Activated naive CD8-positive, alpha-beta T cell treated with anti-CD3 and anti-CD28 coated beads, Interleukin-2, amount 50 U/mL, for 16 hours (primary cell): ENCODE measurements at places on chromosomes 1 and 21.

GRCh38 chr1:56098946-56099345 is 480.4 kb downstream of the PLPP3 start:
- DNase-seq = no peak

DNA sequence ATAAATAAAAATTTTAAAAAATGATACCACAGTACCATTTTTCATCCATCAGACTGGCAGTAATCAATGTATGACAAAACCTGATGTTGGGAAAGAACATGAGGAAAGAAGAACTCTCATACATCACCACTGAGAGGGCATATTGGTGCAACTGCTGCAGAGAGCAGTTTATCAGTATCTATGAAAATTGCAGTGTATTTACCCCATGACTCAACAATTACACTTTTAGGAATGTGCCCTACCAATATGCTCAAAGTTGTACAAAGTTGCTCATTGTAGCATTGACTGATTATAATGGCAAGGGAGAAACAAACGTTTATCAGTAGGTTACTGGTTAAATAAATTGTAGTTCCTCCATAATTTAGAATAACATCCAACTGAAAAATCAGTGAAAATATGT is 36.7 kb downstream of the CATSPERE start:
- DNase-seq = no peak

- DNase-seq = no peak
Measured at GRCh38 chr1:63937461-63938022, 163.7 kb downstream of the ROR1 start.

DNA sequence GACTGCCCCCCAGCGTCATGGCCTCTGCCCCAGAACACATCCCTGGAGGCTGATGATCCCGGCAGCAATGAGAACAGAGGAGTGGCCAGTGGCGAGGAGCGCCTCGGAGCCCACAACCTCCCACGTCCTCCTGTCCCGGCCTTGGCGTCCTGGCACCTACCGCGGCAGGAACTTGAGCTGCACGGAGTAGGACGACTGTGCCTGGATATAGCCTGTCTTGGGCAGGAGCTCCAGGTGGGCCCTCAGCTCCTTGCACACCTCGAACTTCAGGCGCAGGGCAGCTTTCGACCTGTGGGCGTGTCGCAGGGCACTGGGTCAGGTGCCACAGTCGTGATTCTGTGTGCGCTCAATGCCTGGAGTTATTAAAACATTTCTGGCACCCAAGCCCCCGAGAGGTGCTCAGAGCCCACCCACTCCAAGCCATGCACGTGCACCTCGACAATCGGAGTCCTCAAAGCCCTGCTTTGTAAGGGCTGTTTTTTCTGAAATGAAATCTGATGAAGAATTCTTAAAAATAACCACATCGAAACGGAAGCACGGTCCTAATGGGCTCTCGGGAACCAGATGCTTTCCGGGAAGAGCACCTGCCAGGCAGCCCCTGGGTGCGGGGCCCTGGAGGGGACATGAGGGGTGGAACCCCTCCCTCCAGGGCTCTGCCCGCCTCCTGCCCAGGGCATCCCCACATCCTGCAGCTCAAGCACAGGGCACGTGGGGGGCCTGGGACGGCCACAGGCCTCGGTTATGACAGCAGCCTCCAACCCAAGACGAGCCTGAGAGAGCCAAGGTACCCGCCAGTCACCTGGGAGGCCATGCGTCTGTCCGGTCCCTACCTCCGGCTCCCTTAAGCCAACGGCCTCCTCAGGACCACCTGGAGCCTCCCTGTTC is 23.0 kb upstream of the TMEM52 start:
- no peak for DNase-seq

DNA sequence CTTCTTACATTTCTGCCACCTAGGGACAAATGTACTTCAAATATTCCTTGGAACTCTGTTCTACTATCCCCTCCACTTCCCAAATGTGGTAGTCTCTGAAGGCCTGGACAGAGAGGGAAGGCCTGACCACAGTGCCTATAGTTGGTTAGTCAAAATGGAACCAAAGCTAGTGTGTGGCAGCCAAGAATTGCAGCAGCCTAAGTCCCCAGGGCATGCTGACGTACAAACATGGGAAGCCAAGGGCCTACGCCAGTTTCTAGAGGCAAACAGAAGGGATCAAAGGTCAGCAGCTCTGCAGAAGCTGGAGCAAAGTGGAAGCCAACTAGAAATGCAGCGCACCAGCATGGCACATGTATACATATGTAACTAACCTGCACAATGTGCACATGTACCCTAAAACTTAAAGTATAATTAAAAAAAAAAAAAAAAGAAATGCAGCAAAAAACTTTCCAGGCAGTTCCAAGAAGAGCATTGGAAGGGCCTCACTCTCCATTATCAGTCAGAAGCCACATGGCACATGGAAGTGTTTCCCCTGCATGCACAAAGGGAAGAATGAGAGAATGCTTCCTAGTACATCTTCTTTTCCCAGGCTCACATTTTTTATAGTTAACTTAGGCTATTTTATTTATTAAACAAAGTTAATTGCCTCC is 39.4 kb upstream of the GADD45A start:
- DNase-seq = no peak

DNA sequence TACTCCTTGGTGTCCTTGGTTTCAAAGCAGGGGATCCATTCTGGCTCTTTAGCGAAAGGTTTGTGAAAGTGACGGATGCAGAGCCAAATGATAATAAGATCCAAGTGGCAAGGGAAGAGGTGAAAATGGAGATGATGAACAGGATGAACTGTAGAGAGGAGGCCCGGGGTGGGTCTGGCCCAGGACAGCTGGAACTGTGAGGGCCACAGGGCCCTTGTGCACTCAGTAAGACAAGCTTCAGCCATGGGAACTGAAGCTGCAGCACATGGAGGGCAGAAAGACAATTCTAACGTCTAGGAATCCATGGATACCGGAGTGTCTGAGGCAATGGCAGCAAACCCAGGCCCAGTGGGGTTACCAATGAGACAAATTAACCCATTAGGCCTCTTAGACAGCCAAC is 4.8 kb downstream of the KCNA2 start:
- no peak for DNase-seq

DNA sequence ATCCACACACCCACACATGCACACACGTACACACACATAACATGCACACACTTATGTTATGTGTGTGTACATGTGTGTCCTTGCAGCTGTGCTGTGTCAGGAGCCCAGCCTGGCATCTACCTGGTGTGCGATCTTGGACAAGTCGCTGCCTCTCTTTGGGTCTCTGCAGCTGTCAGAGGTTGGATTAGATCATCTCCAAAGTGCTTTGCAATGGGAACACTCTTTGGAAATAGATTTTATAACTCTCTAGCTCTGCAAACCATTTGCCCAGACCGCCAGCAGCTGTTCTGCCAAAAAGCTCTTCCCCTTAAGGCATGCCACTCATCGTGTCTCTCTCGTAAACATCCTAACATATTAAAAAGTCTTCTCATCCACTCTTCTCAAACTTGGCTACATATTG is 4.7 kb downstream of the PKP1 start:
- no peak for DNase-seq

DNA sequence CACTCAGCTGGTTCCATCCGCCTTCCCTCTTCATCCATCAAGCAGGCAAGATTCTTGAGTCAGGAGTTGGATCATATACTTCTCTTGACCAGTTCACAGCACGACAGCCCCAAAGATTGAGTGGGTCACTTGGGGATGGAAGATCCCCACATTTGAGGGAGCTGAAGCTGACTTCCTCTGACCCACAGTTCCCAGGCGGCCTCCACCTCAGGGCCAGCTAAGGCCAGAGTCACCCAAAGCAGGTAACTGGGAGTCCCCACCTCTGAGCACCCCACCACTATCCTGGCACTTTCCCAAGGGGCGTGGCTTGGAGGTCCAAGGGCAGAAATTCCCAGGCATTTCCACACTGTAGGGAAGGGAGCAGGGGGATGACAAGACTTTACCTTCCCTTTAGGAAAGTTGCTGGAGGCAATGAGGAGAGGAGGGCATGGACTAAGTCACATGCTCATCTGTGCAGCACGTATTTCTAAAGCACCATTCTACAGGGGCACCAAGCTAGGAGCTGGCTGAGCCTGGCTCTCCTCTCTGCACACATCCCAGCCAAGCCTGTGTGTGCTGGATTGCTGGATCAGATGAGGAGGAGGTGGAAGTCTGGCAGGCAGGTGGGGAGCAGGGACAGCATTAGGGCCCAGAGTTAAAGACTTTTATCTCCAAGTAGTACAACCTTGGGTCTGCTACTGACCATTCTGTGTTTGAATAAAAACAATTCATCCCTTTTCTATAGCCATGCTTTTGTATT is 1.3 kb upstream of the RD3 start:
- no peak for DNase-seq

GRCh38 chr1:42924851-42925760 is 33.6 kb downstream of the SLC2A1 start:
- no peak for DNase-seq

DNA sequence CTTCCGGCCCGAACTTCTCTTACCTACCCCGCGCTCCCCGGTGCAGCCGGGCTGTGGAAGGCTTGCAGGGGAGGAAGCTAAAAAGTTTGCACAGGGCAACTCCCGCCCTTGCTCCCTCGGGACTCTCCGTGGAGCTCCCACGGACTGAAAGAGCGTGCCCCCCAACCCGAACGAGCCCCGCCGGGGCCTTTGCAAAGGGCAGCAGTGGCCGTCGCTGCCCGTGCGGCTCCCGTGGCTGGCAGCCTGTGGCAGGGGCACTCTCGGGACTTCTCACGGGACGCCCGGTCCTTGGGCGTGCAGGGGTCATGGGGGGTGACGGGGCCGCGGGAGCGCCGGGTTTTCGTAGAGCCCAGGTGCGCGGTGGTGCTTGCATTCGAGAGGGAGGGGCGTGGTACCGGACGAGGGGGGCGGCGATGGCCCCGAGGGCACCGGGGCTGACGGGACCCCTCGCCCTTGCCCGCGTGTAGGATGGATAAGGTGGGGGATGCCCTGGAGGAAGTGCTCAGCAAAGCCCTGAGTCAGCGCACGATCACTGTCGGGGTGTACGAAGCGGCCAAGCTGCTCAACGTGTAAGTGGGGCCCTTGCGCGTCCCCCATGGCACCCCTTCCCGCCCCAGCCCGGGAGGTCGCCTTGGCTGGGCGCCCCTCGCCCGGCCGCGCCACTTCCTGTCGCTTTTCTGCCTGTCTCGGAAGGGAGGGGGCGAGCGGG is 711 bp downstream of the GADD45A start:
- no peak for DNase-seq

GRCh38 chr1:221891708-221892107 is 149.8 kb upstream of the DUSP10 start:
- no peak for DNase-seq
